Endothelial cell of umbilical vein (primary cell): ENCODE measurements at places on chromosomes 4 and X. TPM values are rescaled to one million over a fixed set of nuclear protein-coding genes. Genes with fewer than 3 reads are reported as not detected.

DNA sequence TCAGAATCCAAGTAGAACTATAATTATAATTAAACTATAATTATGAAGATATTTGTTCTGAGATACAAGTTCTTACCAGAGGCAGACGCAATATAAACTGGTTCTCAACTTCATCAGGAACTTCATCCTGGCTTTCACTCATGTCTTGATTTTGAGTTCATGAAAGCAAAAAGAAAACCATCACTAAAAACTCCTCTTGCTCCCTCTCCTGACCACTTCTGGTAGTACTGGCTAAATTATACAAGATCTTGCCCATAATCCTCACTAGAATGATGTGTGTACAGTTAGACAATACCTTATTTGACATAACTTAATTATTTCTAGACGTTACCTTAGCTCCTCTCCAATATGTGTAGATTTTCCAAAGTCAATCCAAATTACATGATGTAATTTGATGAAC lies 3.7 kb downstream of the TAF7L start:
- H3K27me3 ChIP-seq: no peaks in the 10 kb centered on the region
- H3K4me1 ChIP-seq: no peaks in the 10 kb centered on the region
- H3K36me3 ChIP-seq: no peaks in the 10 kb centered on the region
- no peak overlapping the region for H3K27ac ChIP-seq
- no peak overlapping the region for H3K4me3 ChIP-seq

- no peak for DNase-seq
- no peaks in the 10 kb centered on the region for H3K4me1 ChIP-seq
- H3K27ac ChIP-seq: no peak overlapping the region
- no peaks in the 10 kb centered on the region for H3K36me3 ChIP-seq
- no peak overlapping the region for H3K4me3 ChIP-seq
- no peaks in the 10 kb centered on the region for H3K27me3 ChIP-seq
Observed at GRCh38 chr4:72896515-72896914, 173.0 kb downstream of the COX18 start.

RTL5 gene
- 1.7 and 2.1 TPM in 2 replicates for total RNA-seq

PDE6B gene
- 0.85 and 1.8 TPM in 2 replicates for total RNA-seq

DNA sequence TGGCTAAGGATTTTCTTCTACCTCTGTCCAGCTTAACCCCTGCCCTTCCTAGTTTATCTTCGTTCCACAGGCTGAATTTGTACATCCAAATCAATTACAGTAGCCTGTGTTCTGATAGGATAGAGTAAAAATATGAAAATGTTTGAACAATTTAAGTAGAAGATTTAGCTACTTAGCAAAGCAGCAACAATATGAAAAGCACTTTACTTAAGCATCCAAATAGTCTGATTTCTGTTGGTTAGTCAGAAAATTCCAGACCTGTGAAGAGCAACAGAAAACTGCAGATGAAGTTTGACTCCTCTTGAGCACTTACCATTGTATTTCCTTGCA lies 2.0 kb downstream of the ARSJ start:
- H3K27me3 ChIP-seq: no peaks in the 10 kb centered on the region
- H3K4me1 ChIP-seq: peaks cover 18% of the 10 kb centered on the region
- peak overlapping the region; percentile 92 for H3K27ac ChIP-seq
- H3K36me3 ChIP-seq: no peaks in the 10 kb centered on the region

DNA sequence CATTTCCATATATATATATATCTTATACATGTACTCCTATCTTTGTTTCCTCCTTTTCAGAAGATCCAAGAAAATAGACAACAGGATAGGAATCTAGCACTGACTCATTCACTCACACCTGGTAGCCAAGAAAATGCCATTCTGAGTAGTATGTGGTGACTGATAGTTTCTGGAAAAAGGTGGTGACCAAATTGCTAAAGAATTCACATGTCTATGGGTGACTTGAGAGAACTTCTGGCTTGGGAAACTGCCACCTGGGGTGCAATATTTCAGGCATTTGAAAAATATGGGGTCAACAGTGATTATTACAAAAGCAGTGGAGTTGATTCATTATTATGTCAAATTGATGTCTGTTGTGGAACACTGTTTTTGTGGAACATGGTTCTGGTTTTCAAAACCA lies 605.1 kb downstream of the PCDH18 start:
- no peaks in the 10 kb centered on the region for H3K36me3 ChIP-seq
- no peak overlapping the region for H3K4me3 ChIP-seq
- no peaks in the 10 kb centered on the region for H3K4me1 ChIP-seq
- no peaks in the 10 kb centered on the region for H3K27me3 ChIP-seq

ARHGEF38 gene
- not detected in 2 replicates for total RNA-seq

GRCh38 chrX:139554376-139554775 lies 23.8 kb downstream of the F9 start:
- H3K27ac ChIP-seq: no peak overlapping the region
- DNase-seq: no peak
- no peaks in the 10 kb centered on the region for H3K4me1 ChIP-seq
- H3K27me3 ChIP-seq: no peaks in the 10 kb centered on the region
- no peak overlapping the region for H3K4me3 ChIP-seq
- no peaks in the 10 kb centered on the region for H3K36me3 ChIP-seq

TNIP3 gene
- total RNA-seq: 0.14 TPM in 1 of 2 replicates, not detected in the other

DNA sequence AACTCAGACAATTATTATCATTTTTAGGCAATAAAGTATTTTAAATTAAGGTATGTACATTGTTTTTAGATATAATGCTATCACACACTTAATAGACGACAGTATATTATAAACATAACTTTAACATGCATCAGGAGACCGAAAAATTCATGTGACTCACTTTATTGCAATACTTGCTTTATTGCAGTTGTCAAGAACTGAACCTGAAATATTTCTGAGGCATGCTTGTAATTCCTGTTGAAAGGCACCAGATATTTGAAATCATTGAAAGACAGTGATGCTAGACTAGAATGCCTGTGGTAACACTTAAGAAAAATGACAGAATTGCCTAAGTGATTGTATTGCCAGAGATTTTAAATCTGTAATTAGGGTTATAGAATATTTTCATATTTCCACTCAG lies 175.6 kb upstream of the MAGEB2 start:
- H3K36me3 ChIP-seq: no peaks in the 10 kb centered on the region
- no peak for DNase-seq
- H3K4me3 ChIP-seq: no peak overlapping the region
- no peak overlapping the region for H3K27ac ChIP-seq
- H3K4me1 ChIP-seq: no peaks in the 10 kb centered on the region

REELD1 gene
- not detected in 2 replicates for total RNA-seq

MAGEA12 gene
- not detected in 2 replicates for total RNA-seq

DNA sequence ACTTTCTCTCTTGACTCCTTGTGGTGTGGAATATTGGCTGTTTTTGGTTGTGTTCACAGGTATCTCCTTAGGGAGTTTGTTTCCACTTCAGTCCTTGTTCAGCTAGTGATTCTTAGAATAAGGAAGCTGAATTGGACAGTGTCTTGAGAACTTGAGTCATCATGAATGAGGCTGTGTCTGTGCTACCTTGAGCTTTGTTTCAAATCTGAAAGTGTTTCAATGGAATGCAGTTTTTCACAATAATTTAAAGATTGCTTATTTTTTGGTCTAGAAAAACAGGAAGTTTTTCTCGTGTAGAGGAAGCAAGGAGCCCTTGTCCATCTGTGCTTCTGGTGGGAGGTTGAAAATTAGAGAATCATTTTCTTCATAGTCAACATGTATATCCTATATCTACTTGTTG lies 76.5 kb downstream of the ZNF518B start:
- no peaks in the 10 kb centered on the region for H3K36me3 ChIP-seq
- no peaks in the 10 kb centered on the region for H3K4me1 ChIP-seq
- no peak overlapping the region for H3K27ac ChIP-seq

XPNPEP2 gene
- not detected in 2 replicates for total RNA-seq

- no peak overlapping the region for H3K4me3 ChIP-seq
- peak; percentile 12 for DNase-seq
- H3K36me3 ChIP-seq: no peaks in the 10 kb centered on the region
- no peaks in the 10 kb centered on the region for H3K4me1 ChIP-seq
- no peaks in the 10 kb centered on the region for H3K27me3 ChIP-seq
Observed at GRCh38 chrX:124211312-124211942, 121.0 kb upstream of the TEX13D start.
